ENCODE measurements at places on chromosomes 6 and 20.

- DNase-seq: peak; percentile 20
Measured at GRCh38 chr20:41234041-41234440, 83.5 kb downstream of the ZHX3 start.

DNA sequence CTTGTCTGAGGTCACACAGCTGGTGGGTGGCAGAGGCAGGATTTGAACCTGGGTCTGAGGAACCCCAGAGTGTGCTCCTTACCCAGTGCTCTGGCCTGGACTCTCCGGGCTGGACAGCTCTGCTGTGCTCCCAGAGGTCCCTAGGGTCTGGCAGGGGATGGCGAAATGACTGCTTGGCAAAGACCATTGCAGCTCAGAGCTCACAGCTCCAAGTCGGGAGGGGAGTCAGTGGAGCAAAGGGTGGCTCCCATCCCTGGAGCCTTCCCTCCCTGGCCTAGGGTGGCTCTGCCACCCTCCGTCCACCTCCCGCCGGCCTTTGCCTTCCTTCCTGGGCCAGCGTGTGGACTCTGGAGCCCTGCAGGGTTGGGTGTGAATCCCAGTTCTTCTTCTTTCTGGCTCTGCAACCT lies 17.5 kb downstream of the CEBPB start:
- no peak for DNase-seq

- DNase-seq: peak; percentile 28
Measured at GRCh38 chr6:130018744-130019325, 454 bp downstream of the L3MBTL3 start.

DNA sequence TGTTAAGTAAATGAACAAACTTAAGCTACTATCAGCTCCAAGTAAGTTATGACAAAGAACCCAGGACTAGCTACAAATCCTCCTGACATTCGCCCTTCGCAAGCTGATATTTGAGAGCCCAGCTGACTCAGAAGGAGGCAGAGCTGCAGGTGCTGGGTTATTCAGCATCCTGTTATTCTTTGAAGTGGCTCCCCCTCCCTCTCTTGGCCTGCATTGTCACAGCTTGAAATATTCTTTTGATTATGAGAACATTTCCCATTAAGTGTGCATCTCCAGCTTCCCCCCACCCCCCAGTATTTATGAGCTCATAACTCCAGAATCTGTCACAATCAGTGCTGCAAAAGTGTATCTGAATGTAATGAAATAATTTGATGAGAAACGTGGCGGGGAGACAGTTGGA lies 78.8 kb upstream of the RALY start:
- DNase-seq: no peak

DNA sequence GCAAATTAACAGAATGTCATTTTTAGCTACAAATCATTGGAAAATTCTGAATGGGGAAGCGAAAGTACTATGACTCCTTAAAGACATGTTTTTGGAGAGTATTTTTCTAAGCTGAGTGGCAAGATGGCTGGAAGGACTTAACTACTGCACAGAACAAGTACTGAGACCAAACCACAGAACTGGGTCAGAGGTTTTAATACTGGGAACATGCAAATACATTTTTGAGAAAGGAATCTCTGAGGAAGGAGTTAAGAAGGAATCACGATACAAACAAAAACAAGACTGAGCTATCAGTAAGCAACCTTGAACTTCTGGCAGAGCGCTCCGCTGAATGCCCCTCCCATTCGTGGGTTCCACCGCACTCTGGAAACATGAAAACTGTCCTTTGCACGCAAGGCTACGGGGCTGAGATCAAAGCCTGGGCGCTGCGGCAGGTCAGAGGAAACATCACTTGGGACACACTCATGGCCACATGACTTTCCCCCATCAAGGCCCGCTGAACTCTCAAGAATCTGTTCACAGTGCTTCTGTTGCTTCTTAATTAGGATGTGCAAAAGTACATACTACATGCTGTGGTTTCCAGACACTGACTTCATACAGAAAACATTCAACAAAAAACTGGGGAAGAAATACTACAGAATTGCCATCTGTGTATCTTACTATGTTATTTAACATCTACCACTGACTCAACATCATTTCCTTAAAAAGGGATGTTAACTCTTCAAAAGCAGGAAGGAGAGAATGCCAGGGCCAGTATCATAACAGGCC lies 27.8 kb downstream of the SLC23A2 start:
- DNase-seq: peak; percentile 89

GRCh38 chr6:26450240-26450639 lies 7.5 kb upstream of the BTN2A1 start:
- no peak for DNase-seq

- no peak for DNase-seq
Measured at GRCh38 chr6:94238868-94239267, 819.5 kb upstream of the EPHA7 start.

Data from common myeloid progenitor, CD34-positive (primary cell).